Stimulated activated CD4-positive, alpha-beta T cell treated with anti-CD3 and anti-CD28 coated beads, TNF-alpha, amount 100 ng/mL, for 1 hour (primary cell): ENCODE measurements at places on chromosomes 16 and 17.

DNA sequence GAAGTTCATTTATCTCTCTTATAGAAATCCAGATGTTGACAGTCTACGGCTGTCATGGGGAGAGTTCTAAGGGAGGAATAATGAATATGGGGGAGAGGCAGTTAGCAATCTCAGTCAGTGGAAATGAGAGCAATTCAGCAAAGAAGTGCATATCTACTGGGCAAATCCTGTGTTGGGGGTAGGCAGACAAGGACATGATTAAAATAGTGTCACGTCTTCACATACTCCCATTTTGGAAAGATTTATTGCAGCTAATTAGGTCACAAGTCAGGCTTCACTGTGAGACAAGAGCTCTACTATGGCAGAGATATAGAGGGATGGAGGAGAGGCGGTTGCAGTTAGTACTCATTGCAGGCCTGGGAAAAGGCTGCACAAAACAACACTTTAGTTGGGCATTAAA lies 29.8 kb downstream of the LRRC36 start:
- no peak for DNase-seq

DNA sequence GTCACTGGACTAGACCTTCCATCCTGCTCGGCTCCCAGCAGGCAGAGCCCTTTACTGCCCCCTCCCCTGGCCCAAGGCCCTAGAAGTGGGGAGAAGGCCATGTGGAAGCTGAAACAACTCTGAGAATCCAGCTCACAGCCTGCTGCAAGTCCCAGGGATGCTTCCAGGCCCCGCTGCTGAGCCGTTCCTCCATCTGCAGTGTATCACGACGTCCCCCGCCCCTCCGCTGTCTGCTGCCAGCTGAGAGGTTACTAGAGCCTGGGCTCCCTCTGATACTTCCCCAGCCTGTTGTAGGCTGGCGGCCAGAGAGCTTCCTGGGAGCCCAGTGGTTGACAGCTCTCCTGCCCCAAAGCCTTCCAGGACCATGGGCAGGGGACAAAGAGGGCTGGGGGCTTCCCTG lies 118.2 kb downstream of the MGAT5B start:
- DNase-seq = no peak

GRCh38 chr16:64092271-64092670 lies 1029.6 kb downstream of the CDH11 start:
- no peak for DNase-seq

GRCh38 chr16:81928271-81928918 lies 82.9 kb downstream of the SDR42E1 start:
- no peak for DNase-seq

GRCh38 chr16:57091200-57091974 lies 996 bp upstream of the CPNE2 start:
- no peak for DNase-seq

DNA sequence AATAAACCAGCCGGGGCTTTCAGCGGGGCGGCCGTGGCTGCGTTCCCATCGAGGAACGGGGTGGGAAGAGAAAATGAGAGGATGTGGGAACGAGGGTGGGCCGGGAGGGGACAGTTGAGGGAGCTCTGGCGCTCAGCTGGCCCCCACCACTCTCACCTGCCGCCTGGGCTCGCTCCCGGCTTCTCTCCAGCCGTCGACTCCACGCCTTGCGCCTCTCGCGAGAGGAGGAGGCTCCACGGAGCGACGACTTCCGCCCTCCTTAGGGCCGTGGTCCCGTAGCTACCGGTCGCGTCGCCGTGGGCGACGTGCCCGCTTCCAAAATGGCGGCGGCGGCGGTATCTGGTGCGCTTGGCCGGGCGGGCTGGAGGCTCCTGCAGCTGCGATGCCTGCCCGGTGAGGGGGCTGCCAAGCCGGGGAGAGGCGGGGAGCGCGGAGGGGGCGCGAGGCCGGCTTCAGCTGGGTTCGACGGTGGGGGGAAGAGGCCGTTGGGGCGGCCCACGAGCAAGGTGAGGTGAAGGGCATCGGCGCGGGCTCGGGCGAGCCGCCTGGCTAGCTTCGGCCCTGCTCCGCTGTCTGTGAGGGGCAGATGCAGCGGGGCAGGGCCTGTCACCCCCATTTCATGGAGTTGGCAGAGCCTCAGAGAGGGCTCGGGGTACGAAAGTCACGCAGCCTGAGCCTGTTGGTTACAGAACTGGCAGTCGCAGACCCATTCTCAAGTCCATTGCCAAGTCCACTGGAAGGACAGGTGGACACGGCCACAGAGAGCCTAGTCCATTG lies at the start of the genes CIAPIN1 and COQ9:
TSS of gene CIAPIN1 (minus strand) at position 200 of the 777 bp plus-strand sequence. CDS start 6,457 bp downstream, outside the sequence.
TSS of gene COQ9 (plus strand) at position 294 of the 777 bp plus-strand sequence. CDS start at position 321, 27 bp downstream.
- peak; percentile 84 for DNase-seq

DNA sequence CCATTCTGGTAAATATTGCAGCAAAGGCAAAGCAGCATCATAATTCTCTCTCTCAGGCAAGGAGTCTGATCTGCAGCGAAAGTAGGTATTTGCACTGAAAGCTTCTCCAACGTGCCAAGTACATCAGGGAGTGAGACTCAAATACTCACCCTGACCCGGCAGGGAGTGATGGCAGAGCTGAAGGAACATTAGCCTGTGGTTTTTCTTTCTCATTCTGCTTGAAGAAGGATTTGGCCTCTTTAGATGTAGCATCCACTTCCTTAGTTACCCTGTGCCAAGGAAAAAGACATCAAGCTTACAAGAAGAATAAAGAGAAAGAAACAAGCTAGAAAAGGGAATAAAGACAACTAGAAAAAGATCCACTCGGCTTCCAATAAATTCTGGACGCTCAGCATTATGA lies 38.4 kb downstream of the CFDP1 start:
- DNase-seq = no peak

GRCh38 chr16:75943705-75944514 lies 217.6 kb upstream of the CPHXL start:
- DNase-seq = no peak

GRCh38 chr17:60508384-60508980 lies 17.6 kb downstream of the APPBP2 start:
- no peak for DNase-seq

GRCh38 chr17:59825533-59826322 lies 67.0 kb downstream of the TUBD1 start:
- DNase-seq = no peak

- no peak for DNase-seq
Observed at GRCh38 chr16:12434567-12434966, 369.1 kb downstream of the CPPED1 start.

DNA sequence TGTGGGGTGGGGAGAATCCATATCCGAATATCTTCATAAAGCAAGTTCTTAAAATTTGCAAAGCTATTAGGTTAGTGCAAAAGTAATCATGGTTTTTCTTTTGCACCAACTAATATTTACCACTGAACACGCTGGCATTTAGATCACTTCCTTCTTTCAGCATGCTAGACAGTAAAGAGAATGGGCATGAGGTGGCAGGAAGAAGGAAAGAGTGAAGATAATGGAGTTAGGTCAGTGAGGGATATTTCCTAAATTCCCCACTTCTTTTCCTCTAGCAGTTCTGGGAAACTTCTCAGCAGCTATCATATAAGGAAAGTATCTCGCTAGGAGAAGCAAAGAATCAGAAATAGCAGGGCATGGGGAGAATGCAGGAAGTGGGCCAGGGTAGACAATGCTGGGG lies 39.0 kb downstream of the SLC6A4 start:
- no peak for DNase-seq

- no peak for DNase-seq
Observed at GRCh38 chr17:77793146-77793970, 165.1 kb upstream of the TNRC6C start.

DNA sequence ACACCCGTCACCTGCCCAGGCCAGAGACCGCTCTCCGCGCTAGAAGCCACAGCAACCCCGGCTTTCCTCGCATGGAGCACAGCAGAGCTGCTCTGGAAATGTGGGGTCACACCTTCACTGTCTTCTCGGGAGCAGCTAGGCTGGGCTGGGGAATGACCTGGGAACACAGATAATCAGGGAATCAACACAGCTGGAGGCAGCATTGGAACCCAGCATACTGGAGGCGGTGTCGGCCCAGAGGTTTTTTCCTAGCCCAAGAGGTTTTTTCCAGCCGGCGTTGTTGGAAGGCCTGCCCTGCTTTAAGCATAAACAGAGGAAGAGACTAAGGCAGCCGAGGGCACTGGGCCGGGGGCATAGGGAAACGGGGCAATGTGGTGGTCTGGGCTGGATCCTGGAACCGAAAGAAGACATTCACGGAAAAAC lies 791 bp upstream of the PLD6 start:
- no peak for DNase-seq

GRCh38 chr17:80637048-80637781 lies 92.6 kb downstream of the RPTOR start:
- DNase-seq = no peak

DNA sequence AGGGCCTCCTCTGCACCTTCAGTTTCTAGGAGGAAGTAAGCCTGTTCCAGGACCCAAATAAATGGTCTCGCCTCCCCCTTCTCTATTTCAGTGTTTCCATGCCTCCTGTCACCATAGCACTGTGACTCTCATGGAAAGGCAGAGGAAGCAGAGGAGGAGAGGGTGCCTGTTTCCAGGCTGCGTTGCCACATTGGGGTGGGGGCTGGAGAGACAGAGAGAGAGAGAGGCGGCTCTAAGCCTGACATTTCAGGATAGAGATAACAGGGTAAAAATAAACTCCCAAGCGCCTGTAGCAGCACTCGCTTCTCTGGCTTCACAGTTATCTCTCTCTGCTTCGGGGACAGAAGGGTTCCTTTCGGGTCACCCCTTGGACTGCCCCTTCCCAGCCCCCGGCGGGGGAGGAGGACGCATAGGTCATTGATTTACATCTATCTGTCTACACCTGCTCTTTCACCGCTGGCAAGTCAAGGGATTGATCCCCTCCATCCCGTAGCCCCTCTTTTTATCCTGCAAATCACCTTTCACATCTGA lies 71.2 kb upstream of the MRTFB start:
- DNase-seq = no peak

- DNase-seq = no peak
Observed at GRCh38 chr17:72399023-72399607, 278.3 kb downstream of the SOX9 start.
